ENCODE measurements at places on chromosomes 7 and 10.
A peak's percentile ranks its signal among the peaks of the same experiment; 100 is the strongest.

DNA sequence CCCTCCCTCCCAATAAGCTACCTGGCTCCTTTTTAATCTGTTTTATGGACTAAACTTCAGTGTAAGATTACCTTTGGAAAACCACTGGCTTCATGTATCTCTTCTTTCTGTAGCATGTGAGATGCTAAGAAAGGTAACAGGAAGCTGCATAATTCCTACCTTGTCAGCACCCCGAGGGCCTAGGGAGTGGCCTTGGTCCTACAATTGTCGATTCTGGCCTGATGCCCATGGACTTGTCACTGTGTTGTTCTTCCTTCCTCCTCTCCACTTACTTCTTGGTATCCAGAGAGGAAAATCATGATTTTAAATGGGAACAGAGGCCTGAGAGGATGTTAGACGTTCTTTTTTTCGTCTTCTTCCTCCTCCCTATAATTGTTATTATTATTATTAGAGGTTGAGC lies 42.9 kb upstream of the PDZD8 start:
- no peak for DNase-seq

DNA sequence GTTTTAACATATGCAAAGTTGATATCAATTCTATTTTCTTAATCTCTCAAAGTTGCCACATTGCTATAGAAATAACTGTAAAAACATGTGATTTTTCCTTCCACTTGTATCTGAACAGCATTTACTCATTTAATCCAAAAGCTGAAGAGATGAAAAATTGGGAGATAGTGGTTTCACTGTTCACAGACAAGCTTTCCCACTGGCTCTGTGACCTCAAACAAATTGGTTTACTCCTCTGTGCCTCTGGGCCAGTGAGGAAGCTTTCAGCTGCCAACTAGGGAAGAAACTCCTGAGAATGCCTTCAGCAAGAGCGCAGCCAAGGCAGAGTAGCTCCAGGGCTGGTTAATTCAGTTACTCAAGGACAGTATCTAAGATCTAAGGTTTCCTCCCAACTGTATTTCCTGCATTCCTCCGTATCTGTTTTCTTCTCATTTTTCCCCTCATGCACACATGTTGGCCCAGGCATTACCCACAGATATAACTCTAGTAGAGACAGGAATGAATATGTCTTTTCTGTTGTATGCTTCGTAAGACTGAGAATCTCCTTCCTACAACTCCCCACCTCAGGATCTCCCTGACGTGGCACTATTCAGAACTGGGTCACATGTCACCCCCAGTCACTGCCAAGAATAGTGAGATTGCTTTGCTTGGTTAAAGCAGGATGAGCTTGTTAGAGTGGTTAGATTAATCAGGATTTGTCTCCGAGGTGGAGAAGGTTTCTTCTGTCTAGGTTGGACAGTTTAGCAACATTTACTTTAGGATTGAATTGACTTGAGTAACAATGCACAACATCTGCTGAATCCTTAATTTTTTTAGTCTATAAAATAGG lies 315.7 kb downstream of the NRG3 start:
- no peak for DNase-seq

- peak; percentile 38 for DNase-seq
Observed at GRCh38 chr7:35253710-35254495, at the start of gene TBX20. TSS of gene TBX20 (minus strand) at chr7:35254100. CDS start at chr7:35253620, 480 bp downstream.

- no peak for DNase-seq
Observed at GRCh38 chr7:17044861-17045260, 163.1 kb upstream of the AGR3 start.

DNA sequence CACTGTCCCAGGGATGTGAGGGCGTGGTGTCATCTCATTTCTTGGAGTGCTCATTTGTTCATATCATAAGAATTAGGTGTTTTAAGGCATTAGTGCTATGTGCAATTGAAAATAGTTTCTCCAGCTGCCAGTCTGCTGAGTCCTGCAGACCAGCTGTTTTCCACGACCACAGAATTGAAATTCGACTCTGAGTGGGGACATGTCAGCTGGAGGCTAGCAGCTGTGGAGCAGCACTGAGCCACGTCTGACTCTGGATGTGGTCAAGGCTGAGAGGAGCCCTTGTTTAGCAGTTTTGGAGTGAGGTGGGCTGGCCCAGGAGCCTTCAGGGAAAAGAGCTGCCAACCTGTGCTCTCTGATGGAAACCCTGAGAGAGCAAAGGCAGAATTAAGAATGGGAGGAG lies 156.3 kb upstream of the GRB10 start:
- no peak for DNase-seq

DNA sequence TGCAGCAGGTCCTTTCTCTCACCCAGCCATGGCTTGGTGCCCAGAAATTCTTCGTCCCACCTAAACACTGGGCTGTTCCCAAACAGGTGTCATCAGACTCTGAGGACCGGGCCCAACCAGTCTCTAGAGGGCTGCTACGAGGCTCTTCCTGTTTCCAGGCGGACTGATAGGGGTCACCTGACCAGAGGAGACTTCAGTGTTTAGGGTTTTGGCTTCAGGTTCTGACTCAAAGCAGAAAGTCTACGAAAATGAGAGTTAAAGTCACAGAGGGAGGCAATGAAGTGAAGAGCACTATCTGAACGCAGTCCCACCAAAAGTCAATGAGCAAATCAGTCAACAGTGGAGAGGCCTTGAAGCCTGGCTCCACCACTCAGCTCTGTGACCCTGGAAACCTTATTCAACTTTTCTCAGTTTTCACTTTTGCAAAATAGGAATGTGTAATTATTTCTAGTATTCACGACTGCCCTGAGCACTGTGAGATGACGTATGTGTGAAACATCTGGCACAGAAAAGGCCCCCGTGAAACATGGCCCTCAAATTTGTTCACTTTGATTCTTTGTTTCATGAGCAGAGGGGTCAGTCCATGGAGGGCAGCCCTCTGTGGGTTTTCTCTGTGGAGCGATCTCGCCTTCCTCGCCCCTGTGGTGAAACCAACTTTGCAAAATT lies 189.9 kb upstream of the PDE1C start:
- no peak for DNase-seq

DNA sequence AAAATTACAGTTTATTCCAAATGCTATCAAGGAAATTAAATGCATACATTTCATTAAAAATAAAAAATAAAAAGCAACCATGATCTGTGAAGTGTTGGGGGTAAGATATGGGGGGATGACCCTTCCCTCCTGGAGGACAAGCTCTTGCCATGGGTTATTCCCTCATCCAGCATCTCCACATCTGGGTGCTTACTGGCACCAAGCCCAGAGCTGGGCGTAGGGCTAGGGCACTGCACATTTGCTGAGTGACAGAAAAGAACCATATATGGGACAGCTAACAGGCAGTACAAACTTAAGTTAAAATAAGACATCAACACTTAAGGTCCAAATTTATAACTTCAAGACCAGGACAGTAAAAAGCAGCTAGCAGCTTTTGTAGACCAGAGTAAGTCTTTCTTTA lies 10.2 kb downstream of the CCDC6 start:
- DNase-seq, result no peak

DNA sequence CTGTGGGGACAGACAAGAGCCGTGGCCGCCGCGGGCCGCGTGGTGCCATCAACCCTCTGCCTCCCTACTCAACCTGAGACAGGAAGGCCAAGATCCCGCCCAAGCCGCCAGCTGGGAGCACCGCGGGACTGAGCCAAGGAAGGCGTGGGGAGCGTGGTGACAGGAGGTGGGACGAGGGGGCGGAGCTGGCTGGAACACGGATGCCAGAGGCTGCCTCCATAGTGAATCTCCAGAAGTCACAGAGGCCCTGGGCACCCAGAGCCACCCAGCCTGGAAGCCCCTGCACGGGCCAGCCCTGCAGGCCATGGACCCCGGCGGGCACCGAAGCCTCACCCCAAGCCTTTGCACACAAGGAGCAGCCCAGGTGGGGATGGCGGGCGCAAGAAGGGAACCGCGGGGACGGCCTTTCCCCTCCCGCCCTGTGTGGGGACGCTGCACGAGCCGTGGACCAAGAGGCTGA lies 18.1 kb upstream of the DPYSL4 start:
- DNase-seq, result no peak

DNA sequence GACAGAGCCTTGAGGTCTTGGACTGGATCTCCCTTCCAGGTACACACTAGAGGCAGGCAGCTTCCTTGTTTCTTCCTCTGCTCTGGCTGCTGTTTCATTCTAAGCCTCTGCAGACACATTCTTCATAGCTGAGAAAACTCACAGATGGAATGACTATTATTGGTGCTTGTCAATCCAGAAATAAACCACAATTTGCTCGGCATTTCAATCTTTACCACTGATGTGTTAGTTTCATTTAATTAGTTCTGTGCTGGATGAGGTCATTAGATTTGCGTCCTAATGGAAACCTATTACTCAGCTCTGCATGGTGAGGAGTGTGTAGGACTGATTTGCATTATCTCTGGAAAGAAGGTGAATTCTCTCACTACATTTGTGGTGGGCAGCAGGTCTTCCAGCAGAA lies 392.5 kb downstream of the NRG3 start:
- DNase-seq, result no peak

DNA sequence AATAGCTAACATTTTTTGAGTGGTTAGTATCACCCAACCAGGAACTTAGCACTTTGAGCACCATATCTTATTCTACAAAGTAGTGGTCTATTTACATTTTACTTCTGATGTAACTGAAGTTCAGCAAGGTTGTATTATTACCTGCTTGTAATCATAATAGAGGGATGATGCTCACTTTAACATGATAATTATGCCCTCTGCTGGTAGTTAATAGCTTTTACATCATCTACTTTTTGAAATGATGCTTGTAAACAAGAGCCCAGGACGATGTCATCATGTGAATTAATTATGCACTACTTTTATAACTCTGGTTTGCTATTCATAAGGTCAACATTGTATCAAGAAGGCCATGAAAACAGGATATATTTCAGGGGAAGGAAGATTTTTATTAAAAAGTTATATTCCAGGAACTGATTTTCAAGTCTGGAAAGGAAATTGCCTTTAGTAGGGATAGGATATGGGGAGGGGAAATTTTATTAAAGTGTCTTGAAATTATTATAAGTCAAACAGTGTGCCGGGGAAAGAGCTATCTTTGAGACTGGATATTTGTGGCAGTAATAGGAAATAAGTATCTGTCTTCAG lies 80.3 kb upstream of the SCIN start:
- DNase-seq, result no peak

- DNase-seq, result no peak
Observed at GRCh38 chr10:69749178-69750010, 52.3 kb upstream of the COL13A1 start.

DNA sequence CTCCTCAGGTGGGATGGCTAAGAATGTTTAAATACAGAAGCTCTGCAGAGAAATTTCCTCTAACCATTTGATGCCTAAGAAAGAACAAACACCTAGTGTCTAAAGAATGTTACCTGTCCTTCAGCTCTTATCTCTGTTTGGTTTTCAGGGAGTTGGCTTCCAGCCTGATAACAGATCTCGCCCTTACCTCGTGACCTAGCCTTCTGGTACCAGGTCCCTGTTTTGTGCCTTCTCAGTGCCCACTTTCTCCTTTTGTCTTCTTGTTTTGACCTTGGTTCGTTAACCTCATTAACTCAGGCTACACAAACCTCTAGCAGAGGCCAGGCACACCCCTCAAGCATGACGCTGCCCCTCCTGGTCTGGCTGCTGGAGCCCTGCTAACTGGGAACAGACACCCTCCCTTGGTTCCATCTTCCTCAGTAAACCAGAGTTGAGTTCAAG lies 16.1 kb upstream of the RAB11FIP2 start:
- DNase-seq, result no peak

DNA sequence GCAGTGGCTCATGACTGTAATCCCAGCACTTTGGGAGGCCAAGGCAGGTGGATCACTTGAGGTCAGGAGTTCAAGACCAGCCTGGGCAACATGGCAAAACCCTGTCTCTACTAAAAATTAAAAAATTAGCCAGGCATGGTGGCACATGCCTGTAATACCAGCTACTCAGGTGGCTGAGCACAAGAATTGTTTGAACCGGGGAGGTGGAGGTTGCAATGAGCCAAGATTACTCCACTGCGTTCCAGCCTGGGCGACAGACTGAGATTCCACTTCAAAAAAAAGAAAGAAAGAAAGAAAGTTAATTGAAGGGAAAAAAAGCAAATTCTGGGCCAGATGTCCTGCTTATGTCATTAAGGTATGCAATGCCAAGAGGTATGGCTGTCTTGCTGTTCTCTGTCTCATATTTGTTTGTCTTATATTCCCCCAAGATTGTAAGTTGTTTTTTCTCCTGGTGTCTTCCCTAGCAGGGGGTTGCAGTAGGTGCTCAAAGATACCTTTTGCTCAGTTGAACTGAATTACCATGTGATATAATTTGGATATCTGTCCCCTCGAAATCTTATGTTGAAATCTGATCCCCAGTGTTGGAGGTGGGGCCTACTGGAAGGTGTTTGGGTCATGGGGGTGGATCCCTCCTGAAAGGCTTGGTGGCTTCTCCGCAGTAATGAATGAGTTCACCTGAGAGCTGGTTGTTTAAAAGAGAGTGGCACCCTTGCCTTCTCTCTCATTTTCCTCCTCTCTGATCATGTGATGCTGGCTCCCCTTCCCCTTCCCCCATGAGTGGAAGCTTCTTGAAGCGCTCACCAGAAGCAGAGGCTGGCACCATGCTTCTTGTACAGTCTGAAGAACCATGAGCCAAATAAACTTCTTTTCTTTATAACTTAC lies 60.9 kb downstream of the MYOF start:
- no peak for DNase-seq

DNA sequence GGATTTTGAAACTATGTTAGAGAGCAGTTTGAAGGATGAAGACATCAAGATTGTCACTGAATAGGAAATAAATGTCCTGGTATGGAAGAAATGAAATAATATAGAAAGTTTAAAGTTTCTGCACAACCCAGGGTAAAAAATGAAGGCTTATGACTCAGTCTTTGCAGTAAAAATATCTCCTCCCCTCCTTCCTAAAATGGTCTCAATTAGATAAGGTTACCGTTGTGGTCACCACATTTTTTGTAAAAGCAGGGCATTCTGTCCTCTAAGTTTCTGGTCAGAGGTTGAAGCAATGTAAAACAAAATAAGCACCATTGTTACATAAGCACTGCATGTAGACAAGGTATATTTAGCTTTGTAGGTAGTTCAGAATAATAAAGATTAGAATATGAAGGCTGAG lies 403.5 kb downstream of the SUGCT start:
- no peak for DNase-seq

DNA sequence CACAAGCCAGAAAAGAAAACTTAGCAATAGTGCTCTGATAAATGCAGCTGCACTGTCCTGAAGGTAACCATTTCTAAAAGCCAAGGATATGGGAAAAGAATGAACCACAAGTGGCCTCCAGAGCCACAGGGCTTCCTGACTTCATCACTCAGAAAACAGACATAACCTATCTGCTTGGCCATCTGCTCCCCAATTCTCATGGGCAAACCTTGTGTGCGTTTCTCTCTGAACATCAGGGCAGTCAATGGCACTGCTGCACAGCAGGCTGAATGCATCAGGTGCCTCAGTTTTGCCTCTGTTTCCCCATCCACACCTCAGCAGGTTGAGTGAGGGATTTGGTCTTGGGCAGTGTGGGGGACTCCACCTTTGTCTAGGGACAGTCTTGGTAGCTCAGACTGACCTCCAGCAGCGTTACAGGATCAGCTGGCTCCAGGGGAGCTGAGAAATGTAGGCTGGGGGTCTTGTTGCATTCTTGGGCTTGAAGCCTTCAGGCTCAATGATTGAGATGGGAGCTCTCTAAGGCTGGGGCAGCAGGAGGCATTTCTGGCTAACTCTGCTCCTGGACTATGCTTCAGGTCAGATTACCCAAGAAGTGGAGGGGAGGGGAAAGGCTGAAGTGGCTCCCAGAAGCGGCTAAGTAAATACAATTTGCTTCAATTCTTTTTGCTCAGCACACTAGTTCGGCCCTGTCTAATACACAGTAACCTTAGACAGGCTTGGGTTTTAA lies 23.6 kb upstream of the PDLIM1 start:
- no peak for DNase-seq
